Spleen (tissue), 13 donors: ENCODE measurements at places on chromosomes 12 and 14. TPM values are rescaled to one million over a fixed set of nuclear protein-coding genes. Genes with fewer than 3 reads are reported as not detected.

DNA sequence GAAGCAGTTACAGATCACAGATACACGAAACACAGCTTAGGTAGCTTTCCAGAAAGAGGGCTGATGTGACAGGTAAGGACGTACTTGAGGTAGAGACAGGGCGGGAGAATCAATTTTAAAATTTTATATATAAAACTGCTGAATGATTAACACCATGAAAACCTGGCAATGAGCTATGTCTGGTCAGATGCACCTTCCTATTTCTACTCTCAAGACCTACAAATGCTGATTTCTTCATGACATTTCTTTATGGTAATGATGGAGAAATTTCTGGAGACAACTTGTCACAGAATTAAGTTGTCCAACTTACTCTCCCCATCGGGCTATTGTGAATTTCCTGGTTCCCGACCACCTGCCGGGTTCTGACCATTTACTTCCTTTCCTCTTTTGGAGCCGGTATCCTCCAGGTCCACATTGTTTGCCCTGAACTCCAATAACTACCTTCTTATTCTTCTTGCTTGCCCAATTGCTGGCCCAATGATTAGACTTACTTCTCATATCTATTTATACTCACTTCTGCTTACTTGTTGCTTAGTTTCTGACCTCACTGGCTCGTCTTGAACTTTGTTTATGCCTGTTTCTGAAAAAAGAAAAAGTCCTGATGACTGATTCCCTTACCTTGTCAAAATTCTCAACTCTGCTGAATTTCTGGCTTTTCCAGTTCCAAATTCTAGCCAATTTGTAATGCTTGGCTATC lies 12.8 kb upstream of the ATP2B1 start:
- no peak overlapping the region for H3K4me3 ChIP-seq
- H3K4me1 ChIP-seq: peaks cover 3% of the 10 kb centered on the region
- no peaks in the 10 kb centered on the region for H3K27me3 ChIP-seq
- H3K27ac ChIP-seq: no peak overlapping the region
- no peak for DNase-seq
- no peaks in the 10 kb centered on the region for H3K36me3 ChIP-seq

Gene PTPRB
- 252 TPM for total RNA-seq

Gene RHOJ
- 21.2 TPM for total RNA-seq

DNA sequence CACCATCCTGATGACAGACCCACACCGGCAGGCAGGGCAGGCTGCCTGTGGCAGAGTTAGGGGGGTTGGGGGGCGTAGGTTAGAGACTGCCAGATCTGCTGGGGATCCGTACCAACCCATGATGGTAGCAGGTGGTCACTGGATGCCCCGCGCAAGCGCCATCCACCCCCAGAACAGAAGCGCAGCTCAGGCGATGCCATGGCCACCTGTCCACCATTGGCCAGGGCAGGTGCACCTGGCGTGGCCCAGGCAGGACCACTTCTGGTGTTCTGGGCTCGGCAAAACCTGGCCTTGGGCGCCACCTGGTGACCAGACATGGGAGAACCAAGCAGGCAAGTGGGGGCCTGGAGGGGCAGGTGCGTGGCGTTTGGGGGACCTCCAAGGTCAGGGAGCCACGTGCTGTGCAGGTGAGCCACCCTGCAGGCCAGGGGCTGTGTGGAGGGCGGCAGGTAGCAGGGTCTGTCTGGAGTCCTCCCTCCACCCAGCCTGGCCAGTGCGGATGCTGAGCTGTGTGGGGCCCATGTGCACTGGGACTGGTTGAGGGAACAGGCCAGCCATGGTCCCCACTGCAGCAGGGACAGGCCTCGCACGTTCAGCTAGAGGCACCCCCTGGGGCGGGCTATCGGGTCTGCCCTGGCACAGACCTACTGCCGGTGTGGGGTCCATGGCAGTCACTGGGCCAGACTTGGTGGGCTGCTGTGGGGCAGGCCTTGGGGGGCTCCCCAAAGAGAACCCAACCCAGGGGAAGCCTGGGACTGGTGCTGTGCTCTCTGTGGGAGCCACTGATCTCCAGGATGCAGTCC lies 15.6 kb downstream of the BAG5 start:
- H3K36me3 ChIP-seq: no peaks in the 10 kb centered on the region
- peaks cover 16% of the 10 kb centered on the region for H3K27me3 ChIP-seq
- no peak overlapping the region for H3K27ac ChIP-seq
- no peak overlapping the region for H3K4me3 ChIP-seq

GRCh38 chr14:35277179-35277578 lies 15.0 kb upstream of the PSMA6 start:
- no peak for DNase-seq
- no peak overlapping the region for H3K4me3 ChIP-seq
- no peaks in the 10 kb centered on the region for H3K4me1 ChIP-seq
- H3K27me3 ChIP-seq: no peaks in the 10 kb centered on the region
- no peak overlapping the region for H3K27ac ChIP-seq

DNA sequence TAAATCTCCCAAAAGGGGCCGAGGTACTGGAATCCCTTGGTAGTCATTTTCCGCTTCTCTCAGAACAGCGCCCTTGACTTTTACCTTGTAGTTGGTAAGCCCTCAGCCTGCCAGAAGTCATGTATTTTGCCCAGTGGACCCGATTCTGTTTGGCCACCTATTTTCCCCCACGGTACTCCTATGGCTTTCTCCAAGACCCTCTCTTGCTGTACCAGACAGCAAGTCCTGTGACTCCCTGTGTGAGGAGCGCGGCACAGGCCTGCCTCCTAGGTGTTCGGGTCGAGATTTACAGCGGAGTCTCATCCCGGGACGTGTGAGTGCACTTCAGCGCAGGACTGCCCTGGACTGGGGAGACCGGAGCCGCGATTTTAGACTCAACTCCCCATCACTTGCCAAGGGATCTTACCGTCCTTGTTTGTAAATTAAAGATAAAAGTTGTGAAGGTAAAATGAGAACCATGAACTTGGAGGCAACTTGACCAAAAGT lies 1.1 kb upstream of the MBD6 start:
- H3K4me1 ChIP-seq: peaks cover 47% of the 10 kb centered on the region
- H3K4me3 ChIP-seq: peak overlapping the region; percentile 80
- peak overlapping the region; percentile 100 for H3K27ac ChIP-seq
- DNase-seq: peak; percentile 88

Gene KRT75
- total RNA-seq: not detected

DNA sequence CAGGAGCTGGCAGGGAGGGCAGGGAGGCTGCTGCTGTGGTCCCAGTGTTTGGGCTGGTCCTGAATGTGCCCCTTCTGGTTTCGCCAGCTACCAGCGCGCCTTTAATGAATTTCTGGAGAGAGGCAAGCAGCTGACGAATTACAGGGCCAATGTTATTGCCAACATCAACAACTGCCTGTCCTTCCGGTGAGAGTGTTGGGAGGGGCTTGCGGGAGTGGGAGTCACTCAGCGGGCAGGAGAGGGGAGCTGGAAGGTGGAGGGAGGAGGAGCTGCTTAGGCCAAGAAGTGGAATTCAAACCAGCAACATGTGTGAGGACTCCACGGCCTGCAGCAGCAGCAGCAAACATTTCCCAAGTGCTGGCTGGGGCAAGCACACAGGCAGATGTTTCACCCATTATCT lies 7.7 kb downstream of the TNFAIP2 start:
- H3K27ac ChIP-seq: no peak overlapping the region
- peaks cover 59% of the 10 kb centered on the region for H3K4me1 ChIP-seq
- H3K36me3 ChIP-seq: peaks cover 97% of the 10 kb centered on the region
- no peaks in the 10 kb centered on the region for H3K27me3 ChIP-seq
- DNase-seq: no peak
- no peak overlapping the region for H3K4me3 ChIP-seq

Gene MSI1
- total RNA-seq: not detected

- no peaks in the 10 kb centered on the region for H3K27me3 ChIP-seq
- peak; percentile 85 for DNase-seq
- peaks cover 12% of the 10 kb centered on the region for H3K4me1 ChIP-seq
- no peak overlapping the region for H3K4me3 ChIP-seq
These were observed 28.8 kb downstream of the MAP3K9 start for GRCh38 chr14:70780396-70781075.

Gene TMTC1
- total RNA-seq: 95.7 TPM

Gene SLC10A1
- not detected for total RNA-seq

Gene OGFOD2
- 12.5 TPM for total RNA-seq

DNA sequence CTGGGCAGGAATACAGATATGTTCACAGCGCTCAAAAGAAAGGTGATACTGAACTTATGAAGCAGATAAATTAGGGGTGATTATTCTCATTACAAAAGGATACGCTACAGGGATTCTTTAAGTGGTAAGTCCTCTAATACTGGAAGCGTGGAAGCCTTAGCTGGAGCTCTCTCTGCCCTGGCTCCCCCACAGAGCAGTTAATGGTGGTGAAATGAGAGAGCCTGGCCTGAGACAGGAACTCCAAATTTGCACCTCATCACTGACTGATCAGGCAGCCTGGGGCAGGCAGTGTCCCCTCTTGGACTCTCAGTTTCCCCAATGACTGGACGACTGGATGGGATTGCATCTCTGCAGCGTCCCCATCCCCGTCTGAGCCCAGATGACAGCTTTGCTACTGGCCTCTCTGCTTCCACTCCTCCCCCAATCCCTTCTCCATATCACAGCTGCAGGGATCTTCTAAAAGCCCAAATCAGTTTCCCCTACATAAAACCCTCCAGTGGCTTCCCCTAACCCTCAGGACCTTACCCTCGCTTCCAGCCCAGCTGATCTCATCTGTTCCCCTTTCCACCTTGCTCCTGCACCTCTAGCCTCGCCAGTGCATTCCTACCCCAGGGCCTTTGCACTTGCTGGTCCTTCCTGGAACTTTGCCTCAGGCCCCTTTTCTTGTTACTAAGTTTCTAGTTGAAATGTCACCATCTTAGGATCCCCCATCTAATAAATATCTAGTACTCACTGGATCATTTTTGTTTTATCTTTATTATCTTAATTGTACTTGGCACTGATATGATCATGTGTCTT lies 171.7 kb upstream of the LHX5 start:
- H3K4me3 ChIP-seq: no peak overlapping the region
- H3K36me3 ChIP-seq: no peaks in the 10 kb centered on the region
- no peaks in the 10 kb centered on the region for H3K4me1 ChIP-seq
- H3K27ac ChIP-seq: no peak overlapping the region
- DNase-seq: no peak
- no peaks in the 10 kb centered on the region for H3K27me3 ChIP-seq

Gene SYNDIG1L
- total RNA-seq: 0.26 TPM

Gene TCL1B
- total RNA-seq: 1.1 TPM

- peak overlapping the region; percentile 32 for H3K4me3 ChIP-seq
- H3K36me3 ChIP-seq: no peaks in the 10 kb centered on the region
- DNase-seq: peak; percentile 86
- H3K27ac ChIP-seq: peak overlapping the region; percentile 88
- no peaks in the 10 kb centered on the region for H3K27me3 ChIP-seq
These were observed 5.8 kb upstream of the TNFRSF1A start for GRCh38 chr12:6347367-6348338.

GRCh38 chr12:109714141-109714912 lies 702 bp downstream of the FAM222A start:
- no peaks in the 10 kb centered on the region for H3K36me3 ChIP-seq
- no peak overlapping the region for H3K27ac ChIP-seq
- peaks cover 89% of the 10 kb centered on the region for H3K27me3 ChIP-seq
- H3K4me1 ChIP-seq: peaks cover 66% of the 10 kb centered on the region
- peak overlapping the region; percentile 72 for H3K4me3 ChIP-seq

DNA sequence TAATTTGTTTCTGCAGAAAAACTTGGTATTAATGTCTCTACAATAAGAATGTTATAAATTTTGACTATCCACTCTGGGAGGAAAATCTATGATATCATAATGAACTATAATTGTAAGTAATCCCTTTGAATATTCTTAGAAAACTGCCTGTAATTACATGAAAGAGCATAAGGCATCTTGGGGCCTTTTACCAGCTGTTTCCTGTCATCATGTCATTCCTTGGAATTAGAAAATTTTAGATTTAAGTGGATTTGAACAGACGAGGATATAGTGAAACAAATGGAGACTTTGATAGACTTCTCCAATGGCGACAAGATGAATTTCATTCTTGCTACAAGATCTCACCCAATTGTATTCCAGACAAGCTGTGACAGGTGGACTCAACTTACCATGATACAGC lies 423.4 kb upstream of the FLRT2 start:
- no peaks in the 10 kb centered on the region for H3K27me3 ChIP-seq
- H3K4me1 ChIP-seq: no peaks in the 10 kb centered on the region
- no peak overlapping the region for H3K4me3 ChIP-seq
- H3K27ac ChIP-seq: no peak overlapping the region
- no peaks in the 10 kb centered on the region for H3K36me3 ChIP-seq
- DNase-seq: no peak

Gene SDS
- total RNA-seq: not detected

DNA sequence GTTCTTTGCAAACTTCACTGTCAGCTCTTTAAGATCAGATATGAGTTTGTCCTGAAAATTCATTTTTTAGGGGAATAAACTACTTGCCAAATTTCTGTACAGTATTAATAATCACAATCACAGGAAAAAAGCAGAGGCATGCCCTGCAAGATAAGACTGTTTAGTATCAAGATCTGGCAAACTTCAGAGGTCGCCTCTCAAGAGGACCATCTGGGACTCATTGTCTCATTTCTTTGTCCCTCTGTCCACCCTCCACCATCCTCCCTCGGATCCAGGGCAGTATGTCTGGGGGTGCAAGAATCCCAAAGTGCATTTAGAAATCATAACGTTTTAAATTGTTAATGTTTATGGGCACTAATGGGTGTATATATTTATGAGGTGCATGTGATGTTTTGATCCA lies 232.4 kb upstream of the FKBP4 start:
- no peak overlapping the region for H3K4me3 ChIP-seq
- DNase-seq: no peak
- H3K27ac ChIP-seq: peak overlapping the region; percentile 71
- H3K27me3 ChIP-seq: no peaks in the 10 kb centered on the region
- H3K36me3 ChIP-seq: no peaks in the 10 kb centered on the region

Gene STAC3
- 3.5 TPM for total RNA-seq

DNA sequence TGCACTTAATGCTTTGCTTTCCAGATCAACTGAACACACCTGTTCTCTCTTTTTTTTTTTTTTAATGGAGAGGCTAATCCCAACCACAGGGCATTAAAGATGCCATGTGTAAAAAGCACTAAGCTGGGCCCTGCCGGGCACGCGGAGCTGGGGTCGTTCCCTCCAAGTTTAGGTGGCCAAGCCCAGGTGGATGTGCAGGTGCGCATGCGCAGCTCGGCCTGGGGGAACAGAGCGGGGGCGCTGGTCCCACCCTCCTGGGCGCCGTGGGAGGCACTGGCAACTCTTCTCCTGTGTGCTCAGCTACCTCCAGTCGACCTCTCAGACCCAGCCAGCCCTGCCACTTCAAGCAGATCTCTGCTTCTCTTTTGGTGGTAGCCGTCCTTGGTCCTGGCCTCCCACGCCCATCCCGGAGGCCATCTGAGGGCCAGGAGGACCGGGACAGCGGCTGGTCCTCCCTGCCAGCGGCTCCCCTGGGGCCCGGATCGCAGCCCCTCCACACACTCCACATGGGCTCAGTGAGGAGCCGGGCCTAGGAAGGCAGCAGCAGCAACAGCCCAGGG lies 679.3 kb downstream of the BCL11B start:
- no peaks in the 10 kb centered on the region for H3K36me3 ChIP-seq
- DNase-seq: no peak
- H3K4me3 ChIP-seq: no peak overlapping the region
- no peaks in the 10 kb centered on the region for H3K27me3 ChIP-seq
